Esophagus squamous epithelium (tissue), 5 donors: ENCODE measurements at places on chromosomes 6 and 20.

GRCh38 chr20:3720626-3721025 lies 8.2 kb upstream of the SIGLEC1 start:
- DNase-seq = no peak

GRCh38 chr6:167553736-167554119 lies 228.8 kb downstream of the TTLL2 start:
- no peak for DNase-seq

DNA sequence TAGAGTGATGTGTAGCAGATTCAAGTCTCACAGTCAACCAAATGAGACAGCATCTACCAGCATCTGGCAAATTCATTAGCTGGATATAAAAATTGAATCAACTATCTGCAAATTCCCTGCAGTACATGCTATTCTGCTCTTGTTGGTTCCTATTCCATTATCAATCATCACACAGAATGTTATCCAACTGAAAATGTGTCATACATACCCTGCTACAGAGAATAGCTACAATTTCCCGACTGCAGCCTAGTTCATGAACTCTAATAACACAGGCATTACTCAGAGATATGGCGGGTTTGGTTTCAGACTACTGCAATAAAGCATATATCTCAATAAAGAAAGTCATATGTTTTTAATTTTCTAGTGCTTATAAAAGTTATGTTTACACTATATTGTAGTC lies 78.4 kb downstream of the AHI1 start:
- no peak for DNase-seq

GRCh38 chr20:9397928-9398327 lies 116.5 kb upstream of the LAMP5 start:
- no peak for DNase-seq

- no peak for DNase-seq
Observed at GRCh38 chr6:119442776-119443184, 93.2 kb upstream of the MAN1A1 start.
